ENCODE measurements at places on chromosomes 2 and 18.
A peak's percentile ranks its signal among the peaks of the same experiment; 100 is the strongest.

- no peak for DNase-seq
Measured at GRCh38 chr18:44996261-44996660, 315.6 kb downstream of the SETBP1 start.

DNA sequence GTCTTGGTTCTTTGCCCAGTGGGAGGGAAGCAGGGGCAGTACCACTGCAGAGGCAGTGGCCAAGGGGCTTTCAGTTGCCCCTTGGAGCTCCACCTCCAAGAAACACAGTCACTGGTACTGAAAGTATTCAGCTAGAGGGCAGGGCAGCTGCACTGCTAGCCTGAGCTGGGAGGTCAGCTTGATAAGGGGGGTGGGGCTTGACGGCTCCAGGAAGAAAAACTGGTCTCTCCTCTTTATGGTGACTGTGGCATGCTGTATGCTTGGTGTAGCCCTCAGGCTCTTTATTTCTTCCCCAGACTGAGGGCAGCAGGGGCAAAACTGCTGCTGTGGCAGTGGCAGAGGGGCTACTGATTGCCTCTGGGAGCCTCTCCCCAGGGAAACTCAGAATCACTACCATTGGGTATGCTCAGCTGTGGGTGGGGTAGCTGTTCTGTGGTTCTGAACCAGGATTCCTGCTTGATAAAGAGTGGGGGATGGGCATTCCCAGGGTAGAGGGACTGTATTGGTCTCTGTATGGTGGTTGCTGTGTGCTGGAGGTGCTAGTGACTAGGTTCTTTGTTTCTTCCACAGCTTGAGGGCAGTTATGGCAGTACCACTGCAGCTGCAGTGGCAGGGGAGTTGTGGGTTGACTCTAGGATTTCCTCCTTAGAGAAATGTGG lies 134.6 kb upstream of the SCN7A start:
- no peak for DNase-seq

DNA sequence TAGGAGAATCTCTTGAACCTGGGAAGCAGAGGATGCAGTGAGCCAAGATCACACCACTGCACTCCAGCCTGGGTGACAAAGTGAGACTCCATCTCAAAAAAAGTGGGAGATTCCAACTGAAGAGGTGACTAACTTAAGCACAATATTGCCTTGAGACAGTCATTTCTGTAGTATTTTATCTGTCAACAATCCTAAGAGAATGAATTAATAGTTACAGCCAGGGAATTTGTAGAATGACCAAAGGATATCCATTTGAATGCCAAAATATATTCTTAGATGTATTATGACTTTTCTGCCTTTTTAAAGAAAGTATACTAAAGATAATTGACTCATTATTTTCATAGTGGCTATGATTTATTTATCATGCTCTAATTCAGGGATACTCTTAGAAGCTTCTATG lies 40.7 kb upstream of the CCDC150 start:
- DNase-seq = no peak

DNA sequence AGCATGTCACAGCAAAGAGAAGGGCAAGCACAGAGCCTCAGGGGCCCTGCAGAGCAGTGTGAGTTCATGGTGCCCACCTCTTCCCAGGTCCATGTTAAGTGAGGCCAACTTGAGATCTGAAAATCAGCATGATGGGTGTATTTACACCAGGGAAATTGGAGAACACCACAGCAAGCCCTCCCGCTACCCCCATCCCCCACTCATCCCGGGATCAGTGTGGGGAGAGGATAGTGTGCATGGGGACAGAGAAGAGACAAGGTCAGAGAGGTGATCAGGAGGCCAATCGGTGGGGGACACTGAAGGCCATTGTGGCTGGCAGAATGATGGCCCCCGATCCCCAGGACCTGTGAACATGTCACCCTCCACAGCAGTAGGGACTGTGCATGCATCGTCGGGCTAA lies 54.7 kb downstream of the PTGR3 start:
- DNase-seq = no peak

- no peak for DNase-seq
Measured at GRCh38 chr18:66916834-66917233, 312.9 kb upstream of the CDH19 start.

- DNase-seq = no peak
Measured at GRCh38 chr2:145652571-145653545, 1132.9 kb upstream of the ZEB2 start.

DNA sequence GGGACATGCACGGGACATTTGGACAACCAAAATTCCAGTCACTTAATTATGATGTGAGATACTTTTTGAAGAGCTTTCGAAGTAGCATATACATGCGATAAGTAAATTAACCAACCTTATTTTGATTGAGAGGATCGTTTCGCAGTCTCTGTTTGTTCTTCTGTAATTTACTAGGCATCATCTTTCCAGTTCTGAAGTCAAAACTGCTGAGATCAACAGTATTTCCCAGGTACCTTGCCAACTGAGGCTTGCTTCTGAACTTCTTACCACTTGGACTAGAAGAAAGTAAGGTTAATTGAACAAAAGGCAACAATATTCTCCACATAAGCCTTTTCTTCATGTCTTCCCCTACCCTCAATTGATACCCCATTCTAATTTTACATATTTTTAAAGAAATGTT lies 19.6 kb downstream of the MBD2 start:
- DNase-seq = no peak

DNA sequence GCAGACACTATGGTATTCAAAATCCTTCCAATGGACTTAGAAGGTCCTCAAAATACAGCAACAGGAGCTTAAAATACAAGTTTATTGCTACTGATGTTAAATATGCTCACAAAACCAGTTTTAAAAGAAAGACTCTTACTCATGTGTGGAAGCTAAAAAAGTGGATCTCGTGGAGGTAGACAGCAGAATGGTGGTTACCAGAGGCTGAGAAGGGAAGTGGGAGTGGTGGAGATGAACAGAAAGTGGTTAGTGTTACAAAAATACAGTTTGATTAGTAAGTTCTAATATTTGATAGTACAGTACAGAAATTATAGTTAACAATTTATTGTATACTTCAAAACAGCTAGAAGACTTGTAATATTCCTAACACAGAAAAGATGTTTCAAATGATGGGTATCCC lies 12.1 kb downstream of the ADAM17 start:
- DNase-seq = no peak

DNA sequence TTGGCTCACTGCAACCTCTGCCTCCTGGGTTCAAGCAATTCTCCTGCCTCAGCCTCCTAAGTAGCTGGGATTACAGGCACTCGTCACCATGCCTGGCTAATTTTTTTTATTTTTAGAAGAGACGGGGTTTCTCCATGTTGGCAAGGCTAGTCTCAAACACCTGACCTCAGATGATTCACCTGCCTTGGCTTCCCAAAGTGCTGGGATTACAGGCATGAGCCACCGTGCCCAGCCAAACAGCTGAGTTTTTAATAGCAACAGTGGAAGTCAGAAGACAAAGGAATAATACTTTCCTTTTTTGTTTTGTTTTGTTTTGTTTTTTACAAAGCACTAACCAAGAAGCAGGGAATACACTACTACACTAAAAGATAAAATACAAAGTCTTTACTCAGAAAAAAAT lies 16.9 kb downstream of the GPR75 start:
- DNase-seq = no peak

DNA sequence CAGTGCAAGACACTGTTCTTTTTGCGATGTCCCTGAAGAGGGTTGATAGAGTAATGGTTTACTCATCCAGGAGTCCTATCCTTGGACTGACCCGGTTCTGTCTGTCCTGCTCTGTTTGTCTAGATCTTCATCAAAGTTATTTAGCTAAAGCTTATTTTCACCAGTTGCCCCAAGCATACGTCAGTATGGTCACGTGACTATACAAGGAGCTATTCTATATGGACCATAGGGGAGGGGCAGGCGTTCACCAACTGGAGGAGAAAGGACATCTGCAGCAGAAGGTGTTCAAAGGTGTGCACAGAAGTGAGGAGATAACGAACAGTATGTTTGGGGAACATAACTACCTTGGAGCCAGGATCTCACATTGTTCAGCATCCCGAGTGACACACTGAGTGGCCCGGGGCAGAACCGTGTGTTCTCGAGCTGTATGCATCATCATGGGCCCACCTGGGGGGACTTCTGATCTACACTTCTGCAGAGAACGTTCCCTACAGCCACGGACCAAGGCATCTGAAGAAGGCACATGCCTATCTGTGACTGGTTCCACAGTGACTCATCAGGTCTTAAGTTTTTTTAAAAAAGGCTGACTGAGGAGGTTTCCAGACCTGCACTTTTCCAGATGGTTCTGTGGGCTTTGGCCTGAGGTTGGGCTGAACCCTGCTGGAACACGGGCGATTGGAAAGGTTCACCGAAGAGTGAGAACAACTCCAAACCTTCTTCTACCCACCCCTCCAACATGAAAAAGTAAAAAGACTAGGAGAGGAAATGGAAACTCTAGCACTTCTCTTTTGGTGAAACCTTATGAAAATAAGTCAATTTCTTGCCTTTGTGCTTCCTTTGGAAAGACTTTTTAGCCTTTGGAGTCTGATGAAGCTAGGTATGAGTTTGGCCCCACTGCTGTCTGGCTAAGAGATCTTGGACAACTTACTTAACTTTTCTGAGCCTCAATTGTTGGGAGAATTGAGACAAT lies 68.6 kb upstream of the YWHAQ start:
- no peak for DNase-seq

GRCh38 chr2:20623241-20623640 lies 27.7 kb downstream of the HS1BP3 start:
- no peak for DNase-seq

GRCh38 chr2:118431997-118432396 lies 343.7 kb downstream of the INSIG2 start:
- DNase-seq = no peak

DNA sequence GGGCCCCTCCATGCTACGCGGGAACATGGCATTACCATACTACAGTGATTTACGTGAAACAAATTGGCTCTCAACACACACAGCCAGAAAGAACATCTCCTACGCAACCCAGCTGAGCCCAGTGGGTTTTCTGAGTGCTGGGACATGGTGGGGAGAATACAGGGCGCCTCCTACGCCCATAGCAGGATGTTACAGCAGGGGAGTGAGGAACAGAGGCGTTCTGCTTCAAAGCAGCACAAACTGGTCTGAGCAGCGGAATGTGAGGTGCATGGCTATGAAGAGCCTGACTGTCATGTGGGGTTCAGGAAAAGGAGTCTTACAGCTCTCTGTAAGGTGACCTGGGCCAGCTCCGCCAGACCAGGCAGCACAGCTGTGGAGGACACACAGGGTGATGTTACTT lies 108.6 kb upstream of the REV1 start:
- no peak for DNase-seq

DNA sequence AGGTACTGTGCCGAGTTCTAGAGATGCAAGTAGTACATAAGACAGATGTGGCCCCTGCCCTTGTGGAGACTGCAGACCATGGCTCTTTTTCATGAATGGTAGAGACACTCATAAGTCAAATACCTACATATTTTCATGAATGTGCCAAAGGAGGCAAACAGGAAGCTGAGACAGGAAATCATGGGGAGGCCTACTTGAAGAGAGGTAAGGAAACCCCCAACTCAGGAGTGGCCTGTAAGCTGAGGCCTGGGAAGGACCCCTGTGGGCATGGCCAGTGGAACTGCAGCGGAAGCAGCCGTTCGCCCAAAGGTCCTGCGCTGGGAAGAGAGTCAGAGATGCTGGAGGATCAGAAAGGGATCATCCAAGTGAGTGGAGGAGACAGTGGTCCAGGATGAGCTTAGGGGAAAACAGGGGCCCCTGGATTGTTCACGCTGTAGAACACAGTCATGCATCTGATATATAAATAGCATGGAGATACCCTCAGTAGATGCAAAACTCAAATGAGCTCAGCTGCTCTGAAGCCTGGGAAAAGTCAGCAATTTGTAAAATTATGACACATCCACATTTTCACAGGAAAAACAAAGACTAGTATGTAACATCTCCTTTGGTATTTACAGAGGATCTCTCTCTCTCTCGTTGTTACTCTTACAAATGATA lies 228.9 kb downstream of the NEDD4L start:
- no peak for DNase-seq

DNA sequence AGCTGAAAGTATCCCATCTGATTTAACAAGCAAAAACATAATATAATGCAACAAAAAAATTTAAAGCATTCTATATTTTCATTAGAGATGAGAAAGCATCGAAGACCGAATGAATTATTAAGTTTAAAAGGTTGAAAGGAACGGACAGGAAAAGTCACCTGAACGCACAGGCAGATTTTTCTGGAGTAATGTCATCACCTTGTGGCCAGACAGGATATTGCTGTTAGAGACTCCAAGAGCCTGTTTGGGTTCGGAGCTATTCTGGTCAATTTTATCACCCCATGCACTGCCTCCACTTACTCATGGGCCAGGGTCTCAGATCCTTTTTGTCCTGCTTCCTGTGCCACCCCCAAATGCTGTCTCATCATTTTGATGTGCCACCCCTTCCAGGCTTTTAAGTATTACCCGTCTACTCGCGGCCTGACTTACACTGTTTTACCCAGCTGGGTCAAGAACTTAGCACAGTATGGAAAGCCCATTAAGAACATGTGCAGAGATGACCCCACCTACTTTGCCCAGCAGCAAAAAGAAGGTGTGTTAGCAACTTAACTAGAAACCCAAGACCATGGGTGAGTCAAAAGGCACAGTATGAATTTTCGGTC lies 27.3 kb downstream of the GKN2 start:
- DNase-seq = no peak

DNA sequence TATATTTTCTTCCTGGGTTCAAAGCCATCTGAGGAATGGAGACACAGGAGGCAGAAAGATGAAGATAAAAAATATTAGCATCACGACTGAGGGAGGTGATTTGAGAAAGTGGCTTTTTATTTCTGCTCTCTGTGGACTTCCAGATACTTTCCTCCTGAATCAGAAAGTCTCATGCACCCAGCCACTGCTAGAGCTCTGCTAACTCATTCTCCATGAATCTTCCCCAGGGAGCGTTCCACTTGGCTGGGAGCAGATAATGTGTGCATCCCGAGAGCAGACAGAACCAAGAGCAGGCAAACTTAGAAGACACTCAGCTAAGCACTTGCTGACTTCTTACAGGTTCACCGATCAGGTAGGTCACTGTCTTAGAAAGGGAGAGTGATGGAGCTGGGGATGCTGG lies 264.1 kb upstream of the THUMPD2 start:
- no peak for DNase-seq

- DNase-seq = no peak
Measured at GRCh38 chr2:212488611-212489010, 50.0 kb downstream of the ERBB4 start.

GRCh38 chr2:9618410-9618809 lies 12.4 kb downstream of the YWHAQ start:
- DNase-seq = no peak

- DNase-seq = peak; percentile 89
Measured at GRCh38 chr2:129877289-129877741, 102.2 kb upstream of the RAB6C start.

GRCh38 chr2:176001281-176001915 lies 669 bp downstream of the LNPK start:
- DNase-seq = no peak

- no peak for DNase-seq
Measured at GRCh38 chr2:69642709-69643601, 584 bp downstream of the AAK1 start.

Measured in amygdala (tissue), 56 donors.